ENCODE measurements at places on chromosomes 4 and X.

GRCh38 chr4:122703868-122704267, 28.6 kb upstream of the BBS12 start:
- DNase-seq: peak; percentile 24

- no peak for DNase-seq
Measured at GRCh38 chrX:153412746-153413720, 1.8 kb downstream of the ZFP92 start.

DNA sequence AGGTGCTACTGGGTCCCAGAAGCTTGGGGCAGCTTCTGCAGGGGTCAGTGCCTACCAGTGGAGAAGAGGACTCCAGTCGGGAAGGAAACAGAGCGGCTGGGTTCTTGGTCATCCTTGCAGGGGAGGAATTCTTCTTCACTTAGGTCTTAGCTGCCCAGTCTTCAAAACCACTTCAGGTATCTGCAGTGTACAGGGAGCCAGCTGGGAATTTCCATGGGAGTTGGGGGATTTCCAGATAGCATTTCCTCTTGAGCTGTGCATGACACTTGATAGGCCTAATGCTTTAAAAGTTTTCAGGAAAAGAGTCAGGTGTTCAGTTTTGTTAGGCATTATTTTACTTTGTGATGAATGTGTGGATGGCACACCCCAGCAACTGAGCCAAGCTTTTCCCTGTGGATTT, 58.1 kb upstream of the ENPP6 start:
- DNase-seq: no peak

DNA sequence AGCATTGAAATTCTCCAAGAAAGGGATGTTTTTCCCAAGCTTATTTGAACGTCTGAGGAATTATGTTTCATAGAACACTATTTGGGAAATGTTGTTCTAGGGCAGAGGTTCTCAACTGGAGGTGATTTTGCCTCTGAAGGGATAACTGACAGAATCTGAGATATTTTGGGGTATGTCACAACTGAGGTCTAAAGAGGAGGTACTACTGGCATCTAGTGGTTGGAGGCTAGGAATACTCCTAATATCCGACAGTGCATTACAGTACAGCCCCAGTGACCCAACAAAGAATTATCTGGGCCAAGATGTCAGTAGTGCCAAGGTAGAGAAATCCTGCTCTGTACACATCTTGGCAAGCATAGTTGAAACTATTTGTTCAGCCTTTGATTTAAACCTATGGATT, 6.4 kb downstream of the HSPA4L start:
- DNase-seq: peak; percentile 1

GRCh38 chrX:13965531-13965930, 64.2 kb downstream of the GEMIN8 start:
- no peak for DNase-seq

- DNase-seq: peak; percentile 11
Measured at GRCh38 chrX:135740681-135741149, 27.3 kb downstream of the CT45A1 start.

Measured in fibroblast of skin of right biceps (primary cell).